ENCODE measurements at places on chromosomes 6 and 20. TPM values are rescaled to one million over a fixed set of nuclear protein-coding genes. Genes with fewer than 3 reads are reported as not detected.

Gene VWA7
- total RNA-seq: 0.30 TPM

Gene TLDC2
- total RNA-seq: not detected

Gene TINAG
- total RNA-seq: not detected

Gene FOXC1
- 53.5 TPM for total RNA-seq

Gene RBM24
- total RNA-seq: 9.8 TPM

Gene RBCK1
- 149 TPM for total RNA-seq

Gene ZSCAN16
- total RNA-seq: 0.78 TPM

DNA sequence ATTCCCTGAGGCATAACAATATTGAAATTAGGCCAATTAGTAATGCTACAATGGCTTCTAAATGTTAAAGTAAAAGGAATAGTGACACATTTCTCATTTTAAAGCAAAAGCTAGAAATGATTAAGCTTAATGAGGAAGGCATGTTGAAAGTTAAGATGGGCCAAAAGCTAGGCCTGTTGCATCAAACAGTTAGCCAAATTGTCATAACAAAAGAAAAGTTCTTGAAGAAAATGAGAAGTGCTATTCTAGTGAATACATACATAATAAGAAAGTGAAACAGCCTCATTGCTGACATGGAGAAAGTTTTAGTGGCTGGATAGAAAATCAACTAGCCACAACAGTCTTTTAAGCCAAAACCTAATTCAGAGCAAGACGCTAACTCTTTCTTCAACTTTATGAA, 12.9 kb downstream of the OR2A4 start:
- DNase-seq: no peak
- H3K4me1 ChIP-seq: no peaks in the 10 kb centered on the region
- no peaks in the 10 kb centered on the region for H3K27me3 ChIP-seq
- no peaks in the 10 kb centered on the region for H3K36me3 ChIP-seq
- no peak overlapping the region for H3K27ac ChIP-seq
- no peak overlapping the region for H3K4me3 ChIP-seq

DNA sequence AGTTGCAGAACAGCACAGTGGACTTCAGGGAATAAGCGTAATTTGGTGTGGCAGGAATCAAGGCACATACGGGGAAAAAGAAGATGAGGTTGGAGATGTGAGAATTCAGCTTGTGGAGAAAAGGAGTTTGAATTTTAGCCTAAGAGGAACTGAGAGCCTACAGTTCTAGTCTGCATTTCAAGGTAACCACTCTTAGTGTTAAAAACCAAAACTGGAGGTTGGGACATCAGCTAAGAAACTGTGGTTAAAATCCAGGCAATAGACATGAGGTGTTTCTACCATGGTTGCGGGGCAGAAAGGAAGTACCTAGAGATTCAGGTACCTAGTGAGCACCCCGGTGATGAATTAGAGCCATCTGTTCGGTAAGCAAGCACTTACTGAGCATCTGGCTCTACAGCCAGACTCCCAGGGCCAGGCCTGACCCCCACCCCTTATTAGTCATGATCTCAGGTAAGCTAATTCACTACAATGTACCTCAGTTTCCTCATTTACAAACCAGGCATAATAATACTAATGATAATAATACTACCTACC, 44.4 kb downstream of the FAXC start:
- H3K27me3 ChIP-seq: no peaks in the 10 kb centered on the region
- no peak overlapping the region for H3K27ac ChIP-seq
- DNase-seq: no peak
- no peaks in the 10 kb centered on the region for H3K36me3 ChIP-seq
- H3K4me3 ChIP-seq: no peak overlapping the region

DNA sequence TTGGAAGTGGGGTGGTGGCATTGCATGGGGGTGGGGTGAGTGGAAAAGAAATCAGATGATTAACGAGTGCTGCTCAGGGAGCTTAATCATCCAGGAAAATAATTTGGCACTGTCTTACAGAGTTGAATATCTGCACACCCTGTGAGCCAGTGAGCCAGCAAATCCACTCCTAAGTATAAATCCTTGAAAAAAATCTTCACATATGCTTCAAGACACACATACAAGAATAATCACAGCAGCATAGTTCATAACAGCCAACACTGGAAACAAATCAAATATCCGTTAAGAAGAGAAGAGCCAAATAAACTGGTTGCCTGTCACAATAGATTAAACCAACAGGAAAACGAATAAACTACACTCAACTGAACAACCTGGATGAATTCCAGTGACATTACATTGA, 62.8 kb downstream of the SAMD3 start:
- H3K4me1 ChIP-seq: no peaks in the 10 kb centered on the region
- DNase-seq: no peak
- no peaks in the 10 kb centered on the region for H3K27me3 ChIP-seq
- no peak overlapping the region for H3K4me3 ChIP-seq

DNA sequence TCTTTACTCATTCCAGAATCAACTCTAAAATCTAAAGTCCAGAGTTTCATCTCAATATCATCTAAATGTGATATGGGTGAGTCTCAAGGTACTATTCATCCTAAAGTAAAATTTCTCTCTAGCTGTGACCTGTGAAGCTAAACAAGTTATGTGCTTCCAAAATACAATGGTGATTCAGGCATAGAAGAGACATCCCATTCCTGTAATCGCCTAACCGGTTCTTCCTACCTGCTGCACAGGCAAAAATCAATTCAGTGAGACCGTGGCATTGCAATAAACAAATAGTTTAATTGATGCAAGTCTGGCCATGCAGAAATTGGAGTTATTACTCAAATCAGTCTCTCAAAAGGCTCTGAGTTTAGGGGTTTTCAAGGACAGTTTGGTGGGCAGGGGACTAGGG, 232.8 kb downstream of the UBE3D start:
- H3K4me1 ChIP-seq: no peaks in the 10 kb centered on the region
- H3K4me3 ChIP-seq: no peak overlapping the region
- no peaks in the 10 kb centered on the region for H3K36me3 ChIP-seq
- no peak for DNase-seq
- H3K27me3 ChIP-seq: no peaks in the 10 kb centered on the region

DNA sequence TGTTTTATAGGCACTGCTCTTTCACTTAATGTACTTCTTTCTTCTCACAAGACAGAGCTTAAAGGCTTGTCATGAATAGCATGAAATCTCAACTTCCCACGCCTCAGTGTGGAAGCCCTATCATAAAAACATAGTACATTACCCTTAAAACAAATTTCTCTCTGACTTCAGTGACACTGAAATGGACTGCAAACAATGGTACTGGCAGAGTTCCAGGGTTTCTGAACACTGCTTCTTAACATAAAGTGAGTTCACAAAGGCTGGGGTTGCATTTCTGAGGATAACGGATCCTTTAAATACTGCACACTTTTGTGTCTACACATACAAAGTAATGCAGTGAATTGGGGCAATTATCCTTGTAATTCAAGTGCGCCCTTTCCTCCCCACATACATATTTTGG, 32.3 kb upstream of the PLEKHG1 start:
- no peak for DNase-seq
- H3K36me3 ChIP-seq: no peaks in the 10 kb centered on the region
- H3K27ac ChIP-seq: peak overlapping the region; percentile 51
- no peaks in the 10 kb centered on the region for H3K27me3 ChIP-seq

GRCh38 chr6:6331393-6331792, 10.9 kb upstream of the F13A1 start:
- no peak overlapping the region for H3K27ac ChIP-seq
- H3K4me1 ChIP-seq: no peaks in the 10 kb centered on the region
- no peak for DNase-seq
- H3K27me3 ChIP-seq: no peaks in the 10 kb centered on the region
- H3K4me3 ChIP-seq: no peak overlapping the region

DNA sequence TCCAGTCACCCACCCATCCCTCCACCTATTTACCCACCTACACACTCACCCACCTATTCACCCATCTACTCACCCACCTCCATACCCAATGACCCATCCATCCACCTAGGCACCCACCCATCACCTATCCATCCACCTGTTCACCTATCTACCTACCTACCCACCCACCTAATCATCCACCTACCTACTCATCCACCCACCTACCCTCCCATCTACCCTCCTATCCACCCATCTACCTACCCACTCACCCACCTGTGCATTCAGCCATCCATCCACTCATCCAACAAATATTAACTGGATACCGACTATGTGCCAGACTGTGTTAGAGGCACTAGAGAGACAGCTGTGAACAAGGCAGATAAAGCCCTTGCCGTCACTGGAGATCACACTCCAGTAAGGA, 40.3 kb downstream of the RSPO4 start:
- no peak overlapping the region for H3K4me3 ChIP-seq
- DNase-seq: no peak

- no peaks in the 10 kb centered on the region for H3K27me3 ChIP-seq
- H3K27ac ChIP-seq: no peak overlapping the region
- peaks cover 7% of the 10 kb centered on the region for H3K4me1 ChIP-seq
- H3K4me3 ChIP-seq: no peak overlapping the region
Measured at GRCh38 chr6:125959041-125959440, 2.5 kb downstream of the HINT3 start.

GRCh38 chr6:13724182-13724581, 12.5 kb upstream of the RANBP9 start:
- no peak for DNase-seq
- no peaks in the 10 kb centered on the region for H3K4me1 ChIP-seq
- no peak overlapping the region for H3K4me3 ChIP-seq
- no peaks in the 10 kb centered on the region for H3K36me3 ChIP-seq
- no peaks in the 10 kb centered on the region for H3K27me3 ChIP-seq

- H3K4me3 ChIP-seq: no peak overlapping the region
- DNase-seq: no peak
- no peak overlapping the region for H3K27ac ChIP-seq
- H3K27me3 ChIP-seq: no peaks in the 10 kb centered on the region
Measured at GRCh38 chr20:4131911-4132310, 116.6 kb upstream of the RNF24 start.

DNA sequence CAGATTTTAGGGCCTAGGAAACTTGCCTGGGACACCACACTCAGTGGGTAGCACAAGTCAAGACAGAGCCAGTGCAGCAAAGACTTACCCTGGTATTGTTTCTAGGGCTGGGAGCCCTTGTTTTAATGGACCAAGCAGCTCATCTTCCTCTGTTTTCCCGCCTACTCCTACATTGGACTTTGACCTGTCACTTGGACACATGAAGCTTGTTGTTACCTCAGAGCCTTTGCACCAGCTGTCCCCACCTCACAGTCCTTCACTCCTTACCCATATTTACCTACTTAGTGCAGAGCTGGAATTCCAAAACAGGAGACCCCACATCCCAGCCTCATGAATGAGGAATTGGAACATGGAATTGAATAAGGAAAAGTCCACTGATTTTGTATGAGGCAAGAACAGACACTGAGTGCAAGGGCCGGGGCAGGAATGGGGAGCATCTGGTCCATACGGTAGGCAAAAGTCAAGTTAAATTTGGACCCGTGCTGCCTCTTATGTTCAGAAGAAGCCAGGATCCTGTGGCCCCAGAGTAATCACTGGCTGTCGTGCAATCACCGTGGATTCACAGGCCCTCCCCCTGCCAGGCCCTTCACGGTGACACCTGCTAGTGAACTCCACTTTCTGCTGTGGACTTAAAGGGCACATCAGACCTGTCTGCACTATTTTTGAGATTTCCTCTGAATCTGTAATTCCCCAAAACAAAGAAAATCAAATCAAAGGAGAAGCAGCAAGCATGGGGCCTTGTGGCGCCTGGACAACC, 236.9 kb upstream of the PMEPA1 start:
- H3K4me1 ChIP-seq: peaks cover 9% of the 10 kb centered on the region
- H3K4me3 ChIP-seq: no peak overlapping the region
- H3K27ac ChIP-seq: no peak overlapping the region
- no peaks in the 10 kb centered on the region for H3K36me3 ChIP-seq
- DNase-seq: no peak

GRCh38 chr6:100176311-100176950, 182.4 kb upstream of the MCHR2 start:
- H3K4me3 ChIP-seq: no peak overlapping the region
- H3K27me3 ChIP-seq: no peaks in the 10 kb centered on the region
- no peaks in the 10 kb centered on the region for H3K36me3 ChIP-seq
- H3K27ac ChIP-seq: no peak overlapping the region

- H3K27ac ChIP-seq: peak overlapping the region; percentile 81
- H3K36me3 ChIP-seq: peaks cover 20% of the 10 kb centered on the region
- H3K4me1 ChIP-seq: peaks cover 35% of the 10 kb centered on the region
- peak; percentile 24 for DNase-seq
- no peak overlapping the region for H3K4me3 ChIP-seq
Measured at GRCh38 chr20:1467355-1468116, 887 bp upstream of the NSFL1C start.

DNA sequence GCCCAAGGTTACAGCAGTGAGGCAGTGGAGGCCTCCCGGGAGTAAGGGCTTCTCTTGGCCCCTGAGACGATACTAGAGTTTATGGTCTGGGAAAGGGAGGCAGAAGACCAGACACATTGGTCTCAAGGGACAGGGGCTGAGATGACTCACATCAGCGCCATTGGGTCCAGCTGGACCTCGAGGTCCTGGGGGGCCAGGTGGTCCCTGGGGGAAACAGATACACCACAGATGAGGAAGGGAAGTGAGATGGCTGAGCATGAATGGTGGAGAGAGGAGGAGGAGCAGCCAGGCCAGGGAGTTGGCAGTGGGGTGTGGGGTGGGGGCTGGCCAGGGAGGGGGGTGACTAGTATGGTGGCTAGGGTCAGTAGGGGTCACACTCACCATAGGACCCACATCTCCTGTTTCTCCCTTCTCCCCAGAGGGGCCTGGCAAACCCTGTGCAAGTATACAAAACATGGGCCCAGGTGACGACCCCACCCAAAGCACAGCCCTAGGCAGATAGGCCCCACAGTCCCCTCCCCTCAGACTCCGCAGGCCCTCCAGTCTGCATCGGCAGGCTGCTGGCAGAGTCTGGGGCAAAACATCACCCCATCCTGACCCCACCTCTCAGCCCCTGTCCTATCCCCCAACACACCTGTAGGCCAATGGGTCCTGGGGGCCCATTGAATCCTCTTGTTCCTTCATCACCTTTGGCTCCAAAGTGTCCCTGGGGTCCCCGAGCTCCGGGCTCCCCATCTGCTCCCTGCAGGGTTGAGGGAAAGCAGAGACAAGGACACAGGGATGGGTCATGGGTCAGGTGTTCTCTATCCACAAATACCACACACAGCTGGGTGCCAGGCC, 21.9 kb downstream of the COL11A2 start:
- H3K27ac ChIP-seq: no peak overlapping the region
- H3K36me3 ChIP-seq: no peaks in the 10 kb centered on the region
- no peaks in the 10 kb centered on the region for H3K27me3 ChIP-seq
- no peaks in the 10 kb centered on the region for H3K4me1 ChIP-seq

- no peaks in the 10 kb centered on the region for H3K4me1 ChIP-seq
- H3K36me3 ChIP-seq: no peaks in the 10 kb centered on the region
Measured at GRCh38 chr6:120211955-120212792, 862.6 kb upstream of the MAN1A1 start.

DNA sequence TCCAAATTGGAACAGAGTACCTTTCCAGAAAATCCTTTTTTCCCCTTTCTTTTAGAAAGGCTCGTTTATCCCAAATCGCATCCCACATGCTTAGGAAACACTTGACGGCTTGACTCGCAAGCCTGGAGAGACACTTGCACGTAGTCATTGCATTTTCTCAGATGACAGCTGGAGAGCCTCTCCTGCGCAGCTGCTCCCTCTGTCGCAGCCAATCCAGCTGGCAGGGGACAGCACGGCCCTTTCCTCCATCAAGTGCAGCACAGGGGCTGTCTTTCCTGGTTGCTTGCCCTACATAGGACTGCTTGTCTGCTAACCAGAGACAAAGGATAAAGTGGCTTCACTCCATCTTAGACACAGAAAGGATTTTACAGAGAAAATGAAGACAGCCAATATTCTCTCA, 77.6 kb upstream of the RGS17 start:
- H3K4me3 ChIP-seq: no peak overlapping the region
- DNase-seq: no peak
- no peaks in the 10 kb centered on the region for H3K27me3 ChIP-seq
- no peaks in the 10 kb centered on the region for H3K4me1 ChIP-seq
- H3K36me3 ChIP-seq: no peaks in the 10 kb centered on the region
- H3K27ac ChIP-seq: no peak overlapping the region

- no peaks in the 10 kb centered on the region for H3K27me3 ChIP-seq
- H3K4me3 ChIP-seq: no peak overlapping the region
- no peak overlapping the region for H3K27ac ChIP-seq
- no peaks in the 10 kb centered on the region for H3K4me1 ChIP-seq
- no peak for DNase-seq
Measured at GRCh38 chr20:12610871-12611270, 397.9 kb upstream of the SPTLC3 start.

All from tibial nerve (tissue), 4 donors.